ENCODE measurements at places on chromosomes 11 and 22.

GRCh38 chr11:86592659-86593451, 79.6 kb downstream of the ME3 start:
- no peak for DNase-seq

GRCh38 chr11:60221181-60221580, 21.8 kb downstream of the MS4A4E start:
- no peak for DNase-seq

GRCh38 chr11:59199546-59200422, 12.9 kb downstream of the MPEG1 start:
- DNase-seq, result no peak

DNA sequence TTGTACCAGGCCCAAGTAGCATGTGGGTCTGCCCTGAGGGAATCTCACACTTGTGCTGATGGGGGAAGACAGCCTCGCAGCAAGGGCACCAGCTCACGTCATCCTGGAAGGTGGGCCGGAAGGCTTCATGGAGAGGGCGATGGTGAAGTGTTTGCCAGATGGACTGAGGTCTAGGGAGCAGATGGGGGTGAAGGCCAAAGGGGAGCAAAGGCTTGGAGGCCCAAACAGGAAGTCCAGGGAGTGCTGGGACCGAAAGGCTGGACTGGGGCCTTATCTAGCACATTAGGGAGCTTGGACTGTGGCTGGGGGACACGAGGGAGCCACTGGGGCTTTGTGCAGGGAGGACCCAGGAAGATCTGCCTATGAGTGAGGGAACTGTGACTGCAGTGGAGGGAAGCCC, 1.2 kb upstream of the TNFRSF13C start:
- no peak for DNase-seq

DNA sequence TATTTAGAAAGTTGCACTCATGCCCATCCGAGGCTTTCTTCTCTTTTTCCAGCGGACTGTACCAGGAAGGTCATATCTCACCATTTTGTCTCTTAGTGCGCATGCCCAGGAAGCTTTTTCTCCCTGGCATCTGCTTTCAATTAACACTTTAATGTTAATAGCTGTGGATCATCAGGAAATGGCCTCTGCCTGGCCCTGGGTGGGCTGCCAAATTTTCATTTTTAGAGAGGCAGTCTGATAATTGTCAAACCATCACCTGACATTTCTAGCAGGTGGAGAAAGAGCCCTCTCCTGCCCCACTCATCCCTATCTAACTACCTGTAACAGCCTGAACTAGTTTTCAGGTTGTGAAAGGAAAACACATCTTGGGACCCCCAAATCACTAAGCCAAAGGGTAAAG, 257.4 kb upstream of the LRRC4C start:
- DNase-seq, result no peak

DNA sequence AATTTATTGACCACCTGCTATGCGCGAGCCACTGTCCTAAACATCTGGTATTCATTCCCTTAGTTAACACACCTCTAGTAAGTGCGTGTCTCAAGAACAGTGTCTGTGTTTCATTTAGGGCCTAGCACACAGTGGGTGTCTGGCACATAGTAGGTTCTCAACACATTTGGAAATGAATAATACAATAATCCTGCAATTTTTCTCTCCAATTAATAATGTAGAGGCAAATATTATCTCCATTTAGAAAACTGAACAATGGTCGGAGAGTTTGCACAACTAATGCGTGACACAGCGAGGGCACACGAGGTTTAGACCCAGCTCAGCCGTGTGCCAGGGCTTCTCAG, 4.0 kb upstream of the NCF4 start:
- no peak for DNase-seq

DNA sequence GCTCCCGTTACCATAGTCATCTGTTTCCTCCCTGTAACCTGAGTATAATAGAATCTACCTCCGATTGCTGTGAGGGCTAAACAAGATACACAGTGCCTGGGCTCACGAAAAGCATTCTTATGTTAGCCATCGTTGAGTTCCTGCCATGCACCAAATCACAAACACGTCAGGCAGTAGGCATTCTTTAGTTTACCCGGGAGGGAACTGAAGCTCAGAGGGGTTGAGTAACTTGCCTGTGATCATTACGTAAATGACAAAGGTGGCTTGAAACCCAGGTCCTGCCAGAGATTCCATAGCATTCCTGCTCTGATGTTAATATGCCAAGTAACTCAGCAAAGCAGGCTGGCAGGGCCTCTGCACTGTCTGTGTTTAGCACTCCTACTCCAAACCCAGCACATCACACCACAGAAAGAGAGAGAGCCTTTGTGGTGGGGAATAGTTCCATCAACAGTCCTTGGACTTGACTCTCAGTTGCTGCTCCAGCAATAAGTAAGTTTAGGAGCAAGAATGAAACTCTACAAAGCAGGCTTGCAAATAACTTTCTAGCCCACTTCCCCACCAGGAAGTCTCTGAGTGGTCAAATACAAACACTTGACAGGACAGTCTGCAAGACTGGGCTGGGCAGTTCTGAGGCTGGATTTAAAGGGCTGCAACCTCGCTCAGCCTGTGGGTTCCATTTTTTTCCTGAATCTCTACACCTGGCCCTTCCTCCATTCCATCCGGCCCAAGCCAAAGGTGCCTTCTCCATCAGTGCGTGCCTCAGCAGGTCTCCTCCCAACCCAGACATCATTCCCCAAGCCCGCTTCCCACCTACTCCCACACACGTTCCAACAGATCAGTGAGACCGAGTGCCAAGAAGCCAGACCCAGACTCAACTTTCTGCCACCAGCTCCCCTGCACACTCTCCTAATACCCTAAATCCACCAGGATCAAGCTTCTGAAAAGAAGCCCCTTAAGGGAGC, 1.1 kb downstream of the SCN2B start:
- no peak for DNase-seq

- no peak for DNase-seq
Measured at GRCh38 chr11:68163691-68164090, 42.5 kb upstream of the CHKA start.

DNA sequence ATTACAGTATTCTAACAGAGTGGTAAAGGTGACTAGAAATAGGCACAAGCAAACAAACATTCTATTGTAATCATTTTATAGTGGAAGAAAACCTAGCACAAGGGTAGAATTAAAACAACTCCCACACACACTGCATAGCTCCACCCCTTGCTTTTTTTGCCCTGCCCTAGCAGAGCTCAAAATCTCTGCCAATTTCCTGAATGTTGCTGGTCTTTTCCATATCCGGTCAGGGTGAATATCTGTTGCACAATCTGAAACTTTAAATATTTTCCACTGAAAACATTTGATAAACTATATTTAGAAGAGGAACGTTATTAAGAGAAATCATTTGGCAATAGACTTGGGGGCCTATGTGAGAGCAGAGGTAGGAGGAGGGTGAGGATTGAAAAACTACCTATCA, 2.7 kb downstream of the SPA17 start:
- no peak for DNase-seq

GRCh38 chr22:49087198-49087597, 740.5 kb downstream of the BRD1 start:
- no peak for DNase-seq

GRCh38 chr11:47534704-47535251, 18.2 kb downstream of the CELF1 start:
- no peak for DNase-seq

- no peak for DNase-seq
Measured at GRCh38 chr11:117884994-117885393, 8.5 kb upstream of the FXYD6 start.

DNA sequence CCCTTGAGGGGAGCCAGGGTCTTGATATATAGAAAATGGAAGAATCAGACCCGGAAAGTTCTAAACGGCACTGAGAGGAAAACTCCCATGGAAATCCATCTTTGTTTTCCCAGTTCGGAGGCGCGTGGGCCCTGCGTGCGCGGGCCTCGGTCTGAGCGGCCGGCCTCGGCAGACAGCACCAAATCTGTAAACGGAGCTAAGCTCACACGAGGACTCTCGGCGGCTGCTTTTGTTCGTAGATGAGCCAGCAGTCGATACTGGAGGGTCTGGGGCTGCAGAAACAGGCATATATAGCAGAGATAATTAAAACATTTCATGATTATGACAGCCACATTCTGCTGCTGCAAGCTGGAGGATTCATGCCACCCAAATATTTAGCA, 68.5 kb upstream of the PPARA start:
- DNase-seq, result no peak

- no peak for DNase-seq
Measured at GRCh38 chr11:47233989-47234668, 14.5 kb downstream of the ACP2 start.

GRCh38 chr11:2792381-2793250, 92.8 kb upstream of the KCNQ1OT1 start:
- DNase-seq, result no peak

- no peak for DNase-seq
Measured at GRCh38 chr11:118076754-118077281, at the start of gene TMPRSS4. Gene TMPRSS4 (plus strand): TSS chr11:118077078. CDS start chr11:118077303, 225 bp downstream.

GRCh38 chr11:64637334-64638017, 46.5 kb downstream of the SLC22A12 start:
- no peak for DNase-seq

DNA sequence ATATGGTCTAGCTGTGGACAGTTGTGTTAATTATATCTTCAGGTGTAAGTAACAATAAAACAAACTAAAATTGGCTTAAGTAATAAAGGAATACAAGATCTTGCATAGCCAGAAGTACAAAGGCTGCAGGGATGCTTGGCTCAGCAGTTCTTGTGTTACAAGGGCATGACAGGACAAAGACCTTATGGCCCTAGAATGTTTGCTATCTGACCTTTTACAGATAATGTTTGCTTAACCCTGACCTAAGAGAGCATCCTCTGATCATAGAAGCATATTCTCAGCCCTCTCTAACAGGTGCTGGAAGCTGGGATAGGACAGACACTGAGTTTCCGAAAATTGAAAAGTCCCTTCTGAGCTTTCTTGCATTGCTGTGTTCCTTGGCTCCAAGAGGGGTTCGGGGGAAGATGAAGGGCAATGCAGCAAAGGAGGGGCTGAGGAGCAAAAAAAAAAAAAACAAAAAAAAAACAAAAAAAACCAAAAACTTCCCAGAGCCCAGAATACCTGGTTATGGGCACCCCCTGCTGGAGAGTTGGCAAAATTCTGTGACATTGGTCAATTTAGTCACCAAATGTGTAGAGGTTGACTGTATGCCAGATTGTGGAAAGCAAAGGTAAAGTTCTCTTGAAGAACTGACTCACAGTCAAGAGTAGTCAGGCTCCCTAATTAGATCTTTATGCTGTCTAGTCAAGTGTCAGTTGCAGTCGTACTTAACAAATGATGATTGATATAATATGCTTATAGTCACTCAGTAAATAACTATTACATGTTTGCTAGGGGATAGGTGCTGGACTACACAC, 10.4 kb upstream of the HIKESHI start:
- DNase-seq, result no peak

GRCh38 chr11:7050191-7050590, 29.9 kb downstream of the NLRP14 start:
- no peak for DNase-seq

DNA sequence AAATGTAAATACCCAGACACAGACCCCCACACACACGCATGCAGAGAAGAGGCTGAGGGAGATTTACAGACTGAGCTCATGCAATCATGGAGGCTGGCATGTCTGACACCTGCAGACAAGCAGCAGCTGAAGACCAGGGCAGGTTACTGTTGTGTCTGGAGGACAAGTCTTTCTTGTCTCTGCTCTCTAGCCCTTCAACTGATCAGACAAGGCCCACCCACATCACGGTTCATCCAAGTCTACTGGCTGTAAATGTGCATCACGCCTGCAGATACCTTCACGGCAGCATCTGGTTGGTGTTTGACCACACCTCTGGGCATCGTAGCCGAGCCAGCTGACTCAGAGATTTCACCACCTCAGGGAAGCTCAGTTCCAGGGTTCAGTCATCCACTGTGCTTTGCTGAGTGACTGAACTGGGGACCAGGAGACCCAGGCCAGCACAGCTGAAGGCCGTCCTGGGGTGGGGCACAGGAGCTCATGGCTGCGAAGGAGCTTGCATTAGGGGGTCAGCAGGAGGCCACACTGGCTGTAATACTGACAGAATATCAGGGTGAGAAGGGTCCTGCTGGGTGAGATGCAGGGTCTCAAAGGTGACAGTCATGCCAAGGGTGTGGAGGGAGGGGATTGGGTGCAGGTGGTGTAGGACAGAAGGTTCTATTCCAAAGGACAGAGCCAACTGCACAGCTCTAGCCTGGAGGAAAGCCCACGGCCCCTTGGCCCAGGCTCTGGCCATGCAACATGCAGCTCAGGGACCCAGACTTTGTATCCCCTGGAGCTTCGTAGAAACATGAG, 304.9 kb downstream of the BRD1 start:
- no peak for DNase-seq

- DNase-seq, result no peak
Measured at GRCh38 chr11:76624500-76625379, 45.8 kb downstream of the LRRC32 start.

DNA sequence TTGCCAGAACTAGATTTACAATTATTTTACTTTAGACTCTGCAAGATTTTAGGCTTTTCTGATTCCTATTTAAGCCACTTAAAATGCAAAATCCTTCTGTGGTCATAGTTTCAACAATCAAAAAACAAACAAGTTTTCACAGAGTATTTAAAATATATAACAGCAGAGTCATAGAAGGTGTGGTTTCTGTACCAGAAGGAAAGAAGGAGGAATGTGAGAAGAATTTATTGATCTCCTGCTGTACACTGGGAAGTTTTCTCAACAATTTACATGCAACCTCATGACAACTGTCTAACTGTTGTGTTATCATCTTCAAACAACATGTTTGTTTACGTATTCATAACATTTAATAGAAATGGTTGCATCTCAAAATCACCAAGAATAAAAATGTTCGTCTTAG, 102.3 kb upstream of the CEP126 start:
- DNase-seq, result no peak

GRCh38 chr22:25645964-25646363, 81.5 kb downstream of the GRK3 start:
- no peak for DNase-seq

- DNase-seq, result no peak
Measured at GRCh38 chr22:40588726-40589125, 47.8 kb downstream of the MRTFA start.

DNA sequence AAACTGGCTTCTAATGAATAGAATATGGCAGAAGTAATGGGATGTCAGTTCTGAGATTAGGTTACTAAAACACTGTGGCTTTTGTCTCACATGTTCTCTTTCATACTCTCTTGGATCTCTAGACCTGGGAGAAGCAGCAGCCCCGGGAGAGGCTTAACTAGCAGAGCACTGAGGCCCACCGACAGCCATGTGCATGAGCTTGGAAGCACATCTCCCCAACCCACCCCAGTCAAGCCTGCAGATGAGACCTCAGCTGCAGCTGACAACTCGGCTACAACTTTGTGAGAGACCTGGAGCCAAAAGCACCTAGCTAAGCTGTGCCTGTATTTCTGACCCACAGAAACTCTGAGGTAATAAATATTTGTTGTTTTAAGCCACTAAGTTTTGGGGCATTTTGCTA, 100.8 kb downstream of the TRIM29 start:
- DNase-seq, result no peak

Measured in occipital lobe (tissue), 3 donors.